ENCODE measurements at places on chromosomes 16 and 17.

- ATAC-seq = no peak
Measured at GRCh38 chr16:21076186-21076883, 74.3 kb downstream of the DNAH3 start.

- no peak for ATAC-seq
Measured at GRCh38 chr17:17386094-17386800, 83.1 kb downstream of the NT5M start.

DNA sequence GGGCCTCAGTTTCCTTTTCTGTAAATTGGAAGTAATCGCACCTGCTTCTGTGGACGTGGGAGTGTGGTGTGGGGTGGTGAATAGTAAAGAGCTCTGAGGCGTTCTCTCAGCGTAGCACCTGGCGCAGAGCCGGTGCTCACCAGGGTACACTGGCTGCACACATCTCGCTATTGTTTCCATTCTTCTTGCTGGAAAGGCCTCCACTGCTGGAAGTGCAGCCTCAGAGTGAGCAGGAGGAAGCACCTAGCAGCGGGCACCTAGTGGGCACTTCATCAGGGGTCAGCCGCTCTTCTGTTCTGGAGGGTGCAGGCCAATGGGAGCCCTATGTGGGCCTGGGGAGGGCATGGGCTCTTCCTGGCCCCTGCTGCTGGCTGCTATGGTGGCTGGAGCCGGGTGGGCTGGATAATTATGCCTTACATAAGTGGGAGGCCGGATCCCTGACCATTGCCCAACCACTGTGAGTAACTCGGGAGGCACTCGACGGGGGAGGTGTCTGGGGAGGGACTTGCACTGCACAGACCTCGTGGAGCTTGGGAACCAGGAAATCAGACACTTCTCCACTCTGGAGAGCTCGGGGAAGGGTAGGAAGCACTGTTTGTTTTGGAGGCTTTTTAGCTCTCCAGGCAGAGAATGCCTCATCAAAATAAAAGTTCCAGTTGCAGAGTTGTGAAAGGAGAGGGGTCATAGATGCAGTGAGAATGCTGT lies 1.7 kb downstream of the MAP2K3 start:
- ATAC-seq = no peak

DNA sequence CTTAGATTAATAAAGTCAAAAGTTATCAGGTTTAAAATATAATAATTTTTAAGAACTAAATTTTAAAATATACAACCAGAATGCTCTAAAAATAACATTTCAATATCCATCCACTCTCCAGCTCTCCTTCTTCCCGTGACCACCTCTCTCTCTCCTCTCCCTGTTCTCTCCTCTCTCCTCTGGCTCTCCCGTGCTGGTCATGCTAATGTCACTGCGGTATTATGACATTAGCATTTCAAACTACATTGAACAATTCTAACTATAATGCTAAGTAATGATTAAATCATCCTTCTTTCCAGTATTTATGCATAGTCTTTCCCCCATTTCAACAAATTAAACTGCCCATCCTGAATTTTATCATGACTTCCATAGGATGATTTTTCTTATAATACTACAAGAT lies 154.7 kb downstream of the CEP112 start:
- no peak for ATAC-seq

DNA sequence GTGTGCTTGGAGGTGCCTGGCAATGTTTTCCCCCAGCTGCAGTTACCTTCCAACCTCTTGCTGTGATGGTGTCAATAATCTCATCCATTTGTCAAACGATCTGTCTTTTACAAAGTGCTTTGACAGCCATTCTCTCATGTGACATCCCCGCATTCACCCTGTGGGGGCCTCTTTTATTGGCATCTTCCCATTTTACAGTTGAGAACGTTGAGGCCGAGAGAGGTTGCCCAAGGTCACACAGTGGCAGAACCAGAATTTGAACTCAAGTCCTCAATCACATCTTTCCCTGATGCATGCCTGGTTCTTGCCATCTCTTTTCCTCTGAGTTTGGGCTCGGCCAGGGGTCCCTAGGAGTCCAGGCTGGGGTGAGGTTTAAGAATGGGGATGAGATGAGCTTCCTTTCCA lies 1.5 kb downstream of the TAOK2 start:
- no peak for ATAC-seq

GRCh38 chr16:1691956-1692355 lies 13.9 kb downstream of the JPT2 start:
- no peak for ATAC-seq

DNA sequence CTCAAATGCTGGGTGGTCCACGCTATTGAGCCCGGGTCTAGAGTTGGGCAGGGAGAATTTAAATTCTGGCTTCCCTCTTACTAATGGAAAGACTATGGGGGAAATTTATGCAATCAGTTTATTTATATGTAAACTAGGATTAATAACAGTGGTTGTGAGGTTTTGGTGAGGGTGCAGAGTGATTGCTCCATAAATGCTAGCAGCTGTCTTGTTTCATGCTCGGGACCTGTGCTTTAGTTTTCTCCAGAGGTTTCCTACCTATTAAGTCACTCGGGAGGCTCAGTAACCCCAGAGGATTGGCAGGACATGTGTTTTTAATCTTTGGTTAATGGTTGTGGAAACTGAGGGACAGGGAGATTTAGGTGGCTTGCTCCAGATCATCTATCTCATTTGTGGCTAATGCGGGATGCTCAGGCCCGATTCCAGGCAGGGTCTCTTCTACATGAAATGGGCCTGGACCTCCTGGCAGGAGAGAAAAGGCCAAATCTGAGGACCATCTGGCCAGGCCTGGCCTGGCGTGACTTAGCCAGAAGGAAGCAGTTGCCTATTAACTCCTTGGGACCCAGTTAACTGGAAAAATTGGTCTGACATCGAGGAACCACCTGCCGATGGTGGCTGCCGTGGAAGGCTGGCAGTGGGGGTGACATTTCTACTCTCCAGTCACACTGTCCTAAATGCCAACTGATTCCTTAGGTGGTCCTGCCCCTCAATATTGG lies 2.1 kb downstream of the PRCD start:
- no peak for ATAC-seq

GRCh38 chr17:77571155-77571981 lies 387.1 kb upstream of the TNRC6C start:
- ATAC-seq = no peak

GRCh38 chr17:64707050-64707591 lies 45.0 kb upstream of the SMURF2 start:
- no peak for ATAC-seq

GRCh38 chr17:4513113-4514032 lies 14.7 kb downstream of the SPNS2 start:
- ATAC-seq = no peak

DNA sequence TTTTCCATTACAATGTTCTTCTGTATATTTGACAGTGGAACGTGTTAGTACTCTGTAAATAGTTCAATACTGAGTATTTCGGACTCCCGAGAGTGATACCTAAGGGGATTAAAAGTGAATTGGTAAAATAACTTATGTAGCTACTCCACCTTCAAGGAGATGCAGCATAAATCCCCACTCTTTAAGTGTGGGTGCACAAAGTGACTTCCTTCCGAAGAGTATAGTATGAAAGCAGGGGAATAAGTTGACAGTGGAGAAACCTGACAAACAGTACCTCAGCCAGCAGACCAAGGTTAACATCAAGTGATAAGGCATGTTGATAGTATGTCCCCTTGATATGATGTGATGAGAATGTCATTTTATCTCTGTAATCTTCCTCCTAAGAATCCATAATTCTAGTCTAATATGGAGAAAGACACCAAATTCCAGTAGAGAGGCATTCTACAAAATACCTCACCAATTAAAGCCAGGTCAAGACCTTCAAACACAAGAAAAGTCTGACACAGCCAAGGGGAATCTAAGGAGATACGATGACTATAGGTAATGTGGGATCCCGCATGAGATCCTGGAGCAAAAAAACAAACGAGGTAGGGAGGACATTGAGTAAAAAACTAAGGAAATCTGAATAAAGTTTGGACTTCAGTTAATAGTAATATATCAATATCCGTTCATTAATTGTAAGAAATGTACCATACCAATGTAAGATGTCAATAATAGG lies 1.8 kb upstream of the ZPBP2 start:
- no peak for ATAC-seq

- no peak for ATAC-seq
Measured at GRCh38 chr16:47059991-47060390, 83.8 kb downstream of the NETO2 start.

DNA sequence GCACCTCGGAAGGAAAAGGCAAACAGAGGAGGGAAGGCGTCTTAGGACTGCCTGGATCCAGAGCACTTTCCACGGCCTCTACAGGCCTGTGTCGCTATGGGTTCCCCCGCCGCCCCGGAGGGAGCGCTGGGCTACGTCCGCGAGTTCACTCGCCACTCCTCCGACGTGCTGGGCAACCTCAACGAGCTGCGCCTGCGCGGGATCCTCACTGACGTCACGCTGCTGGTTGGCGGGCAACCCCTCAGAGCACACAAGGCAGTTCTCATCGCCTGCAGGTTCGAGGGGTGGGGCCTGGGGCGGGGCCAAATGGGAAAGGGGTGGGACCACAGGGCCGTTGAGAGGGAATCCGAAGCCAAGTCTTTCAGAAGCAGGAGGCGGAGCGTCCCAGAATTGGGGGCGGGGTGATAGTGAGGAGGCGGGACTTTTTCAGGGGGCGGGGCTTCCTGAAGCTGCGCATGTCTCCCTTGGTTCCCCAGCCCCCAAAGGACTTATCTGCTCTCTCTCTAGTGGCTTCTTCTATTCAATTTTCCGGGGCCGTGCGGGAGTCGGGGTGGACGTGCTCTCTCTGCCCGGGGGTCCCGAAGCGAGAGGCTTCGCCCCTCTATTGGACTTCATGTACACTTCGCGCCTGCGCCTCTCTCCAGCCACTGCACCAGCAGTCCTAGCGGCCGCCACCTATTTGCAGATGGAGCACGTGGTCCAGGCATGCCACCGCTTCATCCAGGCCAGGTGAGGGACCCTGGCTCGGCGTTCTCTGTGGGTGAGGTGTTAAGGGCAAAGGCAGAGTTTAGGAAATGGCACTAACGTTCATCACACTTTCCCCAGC lies 939 bp downstream of the BCL6B start:
- peak; percentile 81 for ATAC-seq

GRCh38 chr16:7334801-7335560 lies 2.3 kb downstream of the RBFOX1 start:
- no peak for ATAC-seq

- ATAC-seq = no peak
Measured at GRCh38 chr17:19339341-19339815, 23.1 kb downstream of the B9D1 start.

DNA sequence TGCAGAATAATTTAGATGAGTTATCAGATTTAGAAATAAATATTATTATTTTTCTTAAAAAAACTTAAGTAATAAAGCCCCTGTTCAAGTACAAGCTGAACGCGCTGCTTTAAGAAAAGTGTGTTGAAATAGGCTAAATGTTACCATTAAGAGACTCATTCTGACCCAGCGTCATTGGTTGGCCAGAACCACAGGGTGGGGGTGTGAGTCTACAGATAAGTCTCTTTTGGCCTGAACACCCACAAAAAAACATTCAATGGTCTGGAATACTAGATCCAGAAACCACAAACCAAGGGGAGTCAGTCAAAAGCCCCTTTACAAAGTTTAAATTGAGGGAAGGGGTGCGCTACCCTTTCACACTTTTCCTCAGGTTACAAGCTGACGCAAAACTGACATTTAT lies 776.1 kb downstream of the KCNJ2 start:
- ATAC-seq = no peak

- ATAC-seq = no peak
Measured at GRCh38 chr17:43578404-43578698, 32.2 kb upstream of the ETV4 start.

DNA sequence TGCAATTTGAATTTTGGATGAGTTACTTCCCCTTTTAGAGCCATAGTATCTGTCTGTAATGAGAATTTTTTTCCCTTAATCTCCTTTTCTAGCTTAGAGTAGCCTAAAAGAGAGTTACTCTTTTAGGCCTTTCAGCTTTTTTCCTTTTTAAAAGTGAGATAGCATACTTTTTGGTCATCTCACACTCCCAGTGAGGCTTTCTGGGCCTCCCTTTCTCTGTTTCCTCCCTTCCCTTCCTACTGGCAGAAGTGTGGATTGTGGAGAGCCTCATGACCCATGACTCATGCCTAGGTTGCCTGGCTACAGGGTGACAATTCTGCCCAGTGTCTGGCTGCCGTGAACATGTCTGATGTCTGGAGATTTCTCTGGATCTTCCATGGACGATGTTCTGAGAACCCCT lies 15.2 kb downstream of the KRT23 start:
- peak; percentile 60 for ATAC-seq

DNA sequence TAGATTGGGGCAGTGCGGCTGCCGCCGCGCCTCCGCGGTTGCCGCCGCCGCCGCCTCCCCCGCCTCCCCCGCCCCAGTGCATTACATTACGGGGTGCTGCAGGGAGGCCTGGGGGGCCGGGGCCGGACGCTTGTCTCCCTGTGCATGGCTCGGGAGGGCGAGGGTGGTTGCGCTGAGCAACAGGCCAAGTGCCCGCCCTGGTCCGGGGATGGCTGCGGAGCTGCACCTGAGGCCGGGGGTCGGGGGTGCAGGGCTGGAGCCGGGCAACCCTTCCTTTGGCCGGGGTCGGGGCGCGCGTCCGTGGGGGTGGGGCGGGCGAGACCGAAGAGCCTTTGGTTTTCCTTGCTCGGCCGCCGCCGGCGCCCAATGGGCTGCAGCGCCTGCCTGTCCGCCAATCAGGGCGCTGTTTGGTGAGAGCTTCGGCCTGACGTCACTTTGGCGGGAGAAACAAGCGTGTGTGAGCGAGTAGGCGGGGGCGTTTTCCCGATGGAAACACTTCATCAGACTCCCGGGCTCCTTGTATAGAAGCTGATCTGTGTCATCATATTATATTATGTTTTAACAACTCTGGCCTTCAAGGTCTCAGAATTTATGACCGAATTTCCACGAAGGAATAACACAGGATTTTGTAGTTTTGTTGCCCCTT lies 941 bp upstream of the FBXL20 start:
- peak; percentile 63 for ATAC-seq

DNA sequence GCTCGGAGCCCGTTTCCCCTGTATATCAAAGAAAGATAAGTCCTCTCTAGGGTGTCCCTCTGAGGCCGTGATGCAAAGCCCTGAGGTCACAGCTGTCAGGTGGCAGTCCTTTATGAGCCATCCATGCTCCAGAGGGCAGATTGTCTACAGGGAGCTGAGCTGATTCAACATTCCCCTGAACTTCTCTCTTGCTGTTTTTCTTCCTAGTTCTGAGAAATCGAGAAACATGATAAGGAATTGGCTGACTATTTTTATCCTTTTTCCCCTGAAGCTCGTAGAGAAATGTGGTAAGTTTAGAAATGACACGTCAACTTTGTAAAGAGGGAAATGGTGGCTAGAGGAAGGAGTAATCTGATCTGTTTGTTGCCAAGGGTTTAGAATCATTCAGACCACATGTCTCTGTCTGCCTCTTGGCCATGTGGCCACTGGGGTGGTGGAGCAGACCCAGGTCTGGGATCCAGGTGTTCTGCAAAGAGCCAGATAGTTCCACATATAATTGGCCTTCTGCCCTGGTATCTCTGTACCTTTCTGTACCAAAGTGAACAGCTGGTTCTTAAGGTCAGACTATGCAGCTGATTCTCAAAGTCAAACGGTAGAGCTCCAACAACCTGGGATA lies 3.5 kb downstream of the CTNS start:
- ATAC-seq = peak; percentile 32
